ENCODE measurements at places on chromosomes 6 and 20.
A peak's percentile ranks its signal among the peaks of the same experiment; 100 is the strongest.

DNA sequence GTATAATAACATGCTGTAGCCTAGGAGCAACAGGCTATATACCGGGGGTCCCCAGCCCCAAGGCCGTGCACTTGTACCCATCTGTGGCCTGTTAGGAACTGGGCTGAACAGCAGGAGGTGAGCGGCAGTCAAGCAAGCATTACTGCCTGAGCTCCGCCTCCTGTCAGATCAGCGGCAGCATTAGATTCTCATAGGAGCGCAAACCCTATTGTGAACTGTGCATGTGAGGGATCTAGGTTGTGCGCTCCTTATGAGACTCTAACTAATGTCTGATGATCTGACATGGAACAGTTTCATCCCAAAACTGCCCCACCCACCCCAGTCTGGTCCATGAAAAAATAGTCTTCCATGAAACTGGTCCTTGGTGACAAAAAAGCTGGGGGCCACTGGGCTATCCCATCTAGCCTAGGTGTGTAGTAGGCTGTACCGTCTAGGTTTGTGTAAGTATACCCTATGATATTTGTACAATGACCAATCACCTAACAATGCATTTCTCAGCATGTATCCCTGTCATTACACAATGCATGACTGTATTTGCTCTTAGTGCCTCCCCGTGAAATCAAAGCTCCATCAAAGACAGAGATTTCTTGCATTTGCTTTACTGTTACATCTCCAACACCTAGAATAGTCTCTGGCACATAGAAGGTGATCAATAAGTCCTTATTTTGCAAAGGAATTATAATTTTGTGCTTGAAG is 30.8 kb downstream of the NHSL1 start:
- DNase-seq: no peak

DNA sequence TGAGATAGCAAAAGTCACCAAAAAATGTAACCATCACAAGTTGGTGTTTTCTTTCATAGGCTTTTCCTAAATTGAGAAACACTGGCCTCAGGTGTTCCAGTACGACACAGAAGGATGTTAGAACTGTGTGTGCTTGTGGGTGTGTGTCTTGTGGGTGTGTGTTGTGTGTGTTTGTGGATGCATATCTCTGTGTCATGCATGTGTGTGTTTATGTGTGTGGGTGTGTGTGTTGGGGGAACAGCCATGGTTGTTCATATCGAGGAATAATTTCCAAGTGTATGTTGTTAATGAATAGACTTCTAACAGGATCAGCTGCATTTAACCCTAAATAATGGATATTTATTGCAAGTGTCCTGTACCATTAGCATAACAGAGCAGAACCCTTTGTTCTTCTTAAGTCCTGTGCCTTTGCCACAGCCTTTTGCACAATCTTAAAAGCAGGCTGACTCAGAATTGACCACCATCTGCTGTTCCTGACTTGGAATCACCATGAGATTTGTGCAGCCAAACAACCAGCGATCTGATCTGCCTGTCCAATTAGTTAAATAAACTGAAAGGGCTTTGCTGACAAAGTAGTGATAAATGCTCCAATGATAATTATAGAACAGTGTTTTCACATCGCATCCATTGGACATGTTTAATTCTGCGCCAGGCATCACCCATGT is 7.6 kb downstream of the CD93 start:
- DNase-seq: no peak

DNA sequence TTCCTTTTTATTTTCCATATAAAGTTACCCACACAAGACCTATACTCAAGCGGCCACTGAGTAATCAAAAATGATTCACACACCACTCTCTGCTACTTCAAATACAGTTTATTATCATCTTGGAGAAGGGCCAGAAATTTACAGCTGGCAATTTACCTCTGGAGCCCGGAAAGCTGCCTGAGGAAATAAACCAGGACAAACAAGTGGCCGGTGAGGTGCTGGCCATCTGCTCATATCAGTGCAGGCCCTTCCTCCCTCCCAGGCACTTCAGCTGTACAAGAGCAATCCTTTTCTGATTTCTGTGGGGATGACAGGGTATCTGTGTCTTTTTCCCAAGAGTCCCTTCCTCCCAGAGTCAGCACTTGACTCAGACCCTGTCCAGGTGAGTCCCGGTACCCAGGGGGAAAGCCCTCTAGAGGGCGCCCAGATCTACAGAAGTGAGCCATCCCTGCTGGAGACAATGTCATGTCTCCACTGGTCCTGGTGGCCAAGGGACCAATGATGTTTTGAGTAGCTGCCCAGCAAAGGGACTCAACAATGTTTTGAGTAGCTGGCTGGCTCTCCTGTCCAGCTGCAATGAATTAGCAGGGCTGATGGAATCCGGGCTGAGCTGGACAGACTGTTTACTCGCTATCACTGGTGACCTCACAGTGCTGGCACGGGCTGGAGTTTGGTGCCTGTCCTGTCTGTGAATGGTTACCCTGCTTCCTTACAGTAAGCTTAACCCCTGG is 23.6 kb downstream of the LRP11 start:
- peak; percentile 68 for DNase-seq

DNA sequence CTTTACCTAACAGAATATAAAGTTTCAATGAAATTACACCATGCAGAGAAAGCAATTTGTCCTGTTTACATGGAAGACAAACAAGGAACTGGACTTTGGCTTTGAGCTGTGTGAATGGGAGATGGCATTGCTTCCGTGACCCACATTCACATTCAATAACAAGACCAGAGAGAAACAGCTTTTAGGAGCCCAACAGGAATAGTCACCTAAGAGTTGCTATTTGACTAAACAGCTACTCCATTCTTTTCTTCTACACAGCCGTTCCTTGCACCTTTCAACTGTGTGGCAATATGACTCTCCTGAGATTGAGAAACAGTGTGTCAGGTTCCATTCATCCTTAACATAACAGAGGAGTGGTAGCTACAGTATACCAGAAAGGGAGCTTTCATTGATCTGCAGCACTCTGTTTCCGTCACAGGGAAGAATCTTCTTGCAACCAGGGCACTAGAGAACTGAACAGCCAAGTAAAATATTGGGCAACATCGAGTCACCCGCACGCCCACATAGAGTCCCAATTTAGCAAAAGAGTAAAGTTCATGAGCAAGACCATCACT is 355.1 kb downstream of the HAO1 start:
- DNase-seq: no peak

DNA sequence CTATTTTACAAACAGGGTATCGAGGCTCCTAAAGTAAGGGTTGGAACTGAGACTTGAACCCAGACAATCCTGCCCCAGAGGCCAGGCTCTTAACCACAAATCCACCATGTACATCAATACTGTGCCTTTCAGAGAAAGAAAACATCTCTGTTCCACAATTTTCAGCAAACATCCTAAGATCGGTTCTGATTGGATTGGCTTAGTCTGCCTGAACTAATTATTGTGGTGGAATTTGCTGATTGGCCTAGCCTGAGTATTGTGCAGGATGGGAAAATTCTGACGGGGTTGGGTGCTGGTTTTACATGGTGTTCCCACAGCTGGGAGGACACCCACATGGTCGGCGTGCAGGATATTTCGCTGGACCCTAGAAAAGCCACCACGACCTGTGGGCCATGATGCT is at the start of gene CLPSL1:
TSS of gene CLPSL1 (plus strand) at position 301 of the 400 bp plus-strand sequence. CDS start at position 393, 92 bp downstream.
- DNase-seq: no peak

DNA sequence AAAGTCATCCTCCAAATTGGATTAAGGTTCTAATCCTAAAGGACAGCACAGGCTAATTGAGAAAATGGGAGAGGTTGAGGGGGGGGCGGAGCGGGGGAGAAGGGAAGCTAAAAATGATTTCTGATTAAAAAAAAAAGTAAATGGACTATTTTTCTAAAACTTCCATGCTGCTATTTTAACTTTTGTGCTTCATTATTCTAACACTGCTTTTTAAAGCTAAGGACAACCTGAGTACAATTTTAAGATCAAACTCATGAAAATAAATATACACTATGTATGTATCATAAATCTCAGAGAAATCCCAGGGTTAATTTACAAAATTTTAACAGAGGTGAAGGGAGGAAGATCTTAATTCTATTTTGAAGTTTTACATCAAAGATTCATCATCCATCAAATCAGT is 4.4 kb downstream of the MAN1A1 start:
- no peak for DNase-seq

DNA sequence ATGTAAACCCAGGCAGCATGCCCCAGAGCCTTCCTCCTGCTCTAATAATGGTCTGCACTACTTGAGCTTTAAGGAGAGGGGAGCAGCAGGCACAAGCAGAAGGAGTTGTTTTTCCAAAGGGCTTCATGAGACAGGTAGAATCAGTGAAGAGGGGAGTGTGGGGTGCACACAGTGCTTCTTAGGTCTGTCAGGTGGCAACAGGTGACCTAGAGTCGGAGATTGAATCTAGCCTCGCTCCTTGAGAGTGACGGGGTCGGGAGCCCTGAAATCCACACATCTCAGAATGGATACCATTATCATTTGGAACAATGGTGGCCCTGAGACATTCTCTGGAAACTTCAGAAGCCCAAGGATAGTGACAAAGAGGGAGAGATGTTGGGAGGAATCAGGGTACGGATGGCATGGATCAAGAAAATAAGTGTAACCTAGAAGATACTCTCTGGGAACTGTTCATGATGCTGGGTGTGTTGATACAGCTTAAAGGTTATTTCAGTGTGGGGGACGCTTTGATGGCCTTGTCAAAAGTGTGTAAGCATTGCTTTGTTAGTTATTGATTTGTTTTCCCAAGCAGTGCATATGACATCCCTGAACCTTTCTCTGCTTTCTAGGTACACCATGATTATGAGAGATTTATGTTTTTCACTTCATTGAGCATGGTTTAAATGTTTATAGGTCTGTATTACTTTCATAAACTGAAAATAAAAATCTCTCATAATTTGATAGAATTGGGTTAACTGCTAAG is 77.8 kb upstream of the L3MBTL3 start:
- DNase-seq: no peak

DNA sequence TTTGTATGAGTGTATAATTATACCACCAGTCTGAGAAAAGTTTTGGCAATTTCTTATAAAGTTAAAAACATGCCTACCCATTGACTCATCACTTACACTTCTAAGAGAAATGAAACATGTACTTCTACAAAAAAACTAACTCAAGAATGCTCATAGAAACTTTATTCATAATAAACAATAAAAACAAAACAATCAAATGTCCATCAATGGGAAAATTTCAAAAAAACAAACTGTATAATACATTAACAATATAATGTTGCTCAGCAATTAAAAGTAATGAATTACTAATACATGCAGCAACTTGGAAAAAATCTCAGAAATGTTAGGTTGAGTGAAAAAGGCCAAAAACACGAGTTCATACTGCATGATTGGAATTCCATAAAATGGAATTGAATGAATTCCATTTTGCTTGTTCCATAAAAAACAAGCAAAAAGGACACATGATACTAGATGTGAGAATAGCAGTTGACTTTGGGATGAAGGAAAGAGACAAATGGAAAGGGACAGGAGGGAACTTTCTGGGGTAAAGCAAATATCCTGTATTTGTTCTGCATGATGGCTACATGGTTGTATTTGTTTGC is 726.6 kb downstream of the RFPL4B start:
- DNase-seq: no peak

GRCh38 chr6:170093658-170094596 is 197.0 kb downstream of the DLL1 start:
- peak; percentile 6 for DNase-seq

DNA sequence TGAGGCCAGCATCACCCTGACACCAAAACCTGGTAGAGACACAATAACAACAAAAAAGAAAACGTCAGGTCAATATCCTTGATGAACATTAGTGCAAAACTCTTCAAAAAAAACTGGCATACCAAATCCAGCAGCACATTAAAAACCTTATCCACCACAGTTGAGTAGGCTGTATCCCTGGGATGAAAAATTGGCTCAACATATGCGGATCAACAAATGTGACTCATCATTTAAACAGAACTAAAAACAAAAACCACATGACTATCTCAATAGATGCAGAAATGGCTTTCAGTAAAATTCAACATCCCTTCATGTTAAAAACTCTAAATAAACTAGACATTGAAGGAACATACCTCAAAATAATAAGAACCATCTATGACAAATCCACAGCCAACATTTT is 59.6 kb upstream of the PHIP start:
- no peak for DNase-seq

- DNase-seq: no peak
Observed at GRCh38 chr6:17808609-17809008, 101.9 kb upstream of the NUP153 start.

DNA sequence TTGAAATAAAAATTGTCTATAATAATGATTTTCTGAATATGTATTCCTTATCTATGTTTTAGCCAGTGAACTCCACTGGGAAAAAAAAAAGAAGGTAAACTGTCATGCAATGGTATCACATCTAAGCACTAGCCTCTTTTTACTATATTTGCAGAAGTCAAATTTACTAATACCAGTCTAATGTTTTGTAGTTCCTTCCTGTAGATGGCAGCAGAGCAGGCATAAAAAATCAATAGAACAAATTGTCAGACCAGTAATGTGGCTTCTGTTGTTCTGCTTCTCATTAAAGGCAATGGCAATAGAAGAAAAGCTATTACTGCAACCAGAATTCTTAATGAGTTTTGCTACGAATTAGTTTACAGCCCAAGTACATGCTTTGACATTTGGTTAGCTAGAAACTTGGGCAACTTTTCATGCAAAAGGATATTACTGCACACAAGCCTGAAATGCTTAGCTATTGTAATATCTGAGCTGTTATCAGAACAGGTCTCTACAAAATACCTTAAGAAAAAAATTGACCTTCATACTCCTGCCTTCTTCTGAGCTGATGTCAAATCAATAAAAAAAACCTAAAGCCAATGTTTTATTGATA is 476.9 kb downstream of the KHDRBS2 start:
- DNase-seq: no peak

GRCh38 chr20:34475979-34476736 is 40.1 kb upstream of the DYNLRB1 start:
- DNase-seq: no peak

DNA sequence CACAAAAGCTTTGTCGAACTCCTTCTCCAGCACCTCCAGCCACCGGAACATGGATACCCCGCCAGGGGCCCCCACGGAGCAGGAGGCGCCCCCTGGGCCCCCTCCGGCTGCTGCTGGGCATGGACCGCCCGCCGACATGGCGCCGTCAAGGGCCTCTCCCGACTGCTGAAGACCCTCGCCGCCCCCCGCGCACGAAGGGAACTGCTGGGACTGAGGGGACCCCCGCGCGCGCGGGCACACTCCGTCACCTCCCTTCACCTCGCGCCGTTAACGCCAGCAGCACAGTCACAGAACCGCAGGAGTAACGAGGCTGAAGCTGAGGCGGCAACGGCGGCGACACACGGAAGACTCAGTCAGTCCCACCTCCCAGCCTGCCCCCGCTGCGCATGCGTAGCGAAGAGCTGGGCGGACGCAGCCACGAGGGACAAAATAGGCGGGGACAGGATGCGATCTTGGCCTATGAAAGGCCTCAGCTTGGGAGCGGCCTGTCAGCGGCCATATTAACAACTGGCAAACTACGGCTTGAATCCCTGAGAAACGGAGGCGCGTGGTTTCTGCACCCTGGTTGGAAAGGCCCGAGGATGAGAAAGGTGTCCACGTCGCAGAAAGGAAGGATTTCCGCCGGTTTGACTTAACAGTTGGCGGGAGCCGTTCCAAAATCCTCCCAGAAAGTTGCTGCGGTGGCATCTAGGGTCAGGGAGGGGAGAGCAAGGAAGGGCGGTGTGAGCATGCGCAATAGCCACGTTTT is at the start of gene GOPC:
TSS of gene GOPC (minus strand) at position 361 of the 748 bp plus-strand sequence. CDS start at position 138, 223 bp downstream.
- DNase-seq: peak; percentile 95
